ENCODE measurements at places on chromosomes 5 and 9.

DNA sequence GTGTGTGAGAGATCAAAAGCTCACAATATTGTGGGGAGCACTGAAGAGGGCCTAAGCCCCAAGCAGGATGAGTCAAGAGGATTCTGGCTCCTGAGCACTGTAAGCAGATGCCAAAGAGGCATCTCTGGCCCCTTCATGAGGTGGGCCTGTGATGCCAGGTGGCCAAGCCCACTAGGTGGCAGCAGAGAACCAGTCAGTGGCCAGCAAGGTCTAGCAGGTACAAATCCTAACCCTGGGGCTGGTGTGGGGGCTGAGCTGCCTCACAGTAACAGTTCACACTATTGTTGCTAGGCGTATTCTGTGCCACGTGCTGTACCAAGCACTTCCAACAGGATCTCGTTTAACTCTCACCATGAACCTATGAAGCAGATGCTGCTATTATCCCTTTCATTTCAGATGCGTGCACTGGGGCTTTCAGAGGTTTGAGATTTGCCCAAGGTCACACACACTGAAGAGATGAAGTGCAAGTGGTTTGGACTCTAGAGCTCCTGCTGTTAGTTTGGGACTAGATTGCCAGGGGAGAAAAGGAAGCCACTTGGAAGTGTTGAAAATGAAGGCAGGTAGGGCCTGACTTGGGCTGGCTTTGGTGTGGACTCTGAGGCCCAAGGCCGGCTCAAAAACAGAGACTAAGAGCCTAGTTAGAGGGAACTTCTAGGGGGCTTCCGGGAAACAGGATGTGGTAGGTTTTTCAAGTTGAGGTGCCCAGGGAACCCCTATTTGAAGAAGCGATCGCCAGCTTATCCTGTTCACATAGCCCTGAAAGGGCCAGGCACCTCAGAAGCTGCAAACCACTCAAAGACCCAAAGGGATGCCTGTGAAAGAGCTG is 4.4 kb upstream of the MLANA start:
- DNase-seq: peak; percentile 64

- no peak for DNase-seq
These were observed 4.5 kb downstream of the PDE6A start for GRCh38 chr5:149940077-149940574.

DNA sequence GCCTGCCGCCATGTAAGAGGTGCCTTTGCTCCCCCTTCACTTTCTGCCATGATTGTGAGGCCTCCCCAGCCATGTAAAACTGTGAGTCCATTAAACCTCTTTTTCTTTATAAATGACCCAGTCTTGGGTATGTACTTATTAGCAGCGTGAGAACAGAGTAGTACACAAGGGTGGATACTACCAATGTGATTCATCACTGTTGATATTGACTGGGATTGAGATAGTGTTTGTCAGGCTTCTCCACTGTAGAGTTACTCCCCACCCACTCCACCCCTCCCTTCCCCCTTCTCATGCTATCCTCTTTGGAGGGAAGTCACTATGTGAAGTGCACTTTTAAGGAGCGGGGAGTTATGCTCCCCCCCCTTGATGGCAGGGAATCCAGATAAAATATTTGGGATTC is 11.4 kb upstream of the CRHBP start:
- no peak for DNase-seq

- DNase-seq: no peak
These were observed 1173.4 kb upstream of the ACO1 start for GRCh38 chr9:31210978-31211570.

GRCh38 chr9:90901933-90902332 is 100.3 kb downstream of the SYK start:
- DNase-seq: no peak

GRCh38 chr9:2363138-2363745 is 258.3 kb upstream of the VLDLR start:
- DNase-seq: no peak

GRCh38 chr5:117414926-117415325 is 840.3 kb upstream of the SEMA6A start:
- DNase-seq: no peak

DNA sequence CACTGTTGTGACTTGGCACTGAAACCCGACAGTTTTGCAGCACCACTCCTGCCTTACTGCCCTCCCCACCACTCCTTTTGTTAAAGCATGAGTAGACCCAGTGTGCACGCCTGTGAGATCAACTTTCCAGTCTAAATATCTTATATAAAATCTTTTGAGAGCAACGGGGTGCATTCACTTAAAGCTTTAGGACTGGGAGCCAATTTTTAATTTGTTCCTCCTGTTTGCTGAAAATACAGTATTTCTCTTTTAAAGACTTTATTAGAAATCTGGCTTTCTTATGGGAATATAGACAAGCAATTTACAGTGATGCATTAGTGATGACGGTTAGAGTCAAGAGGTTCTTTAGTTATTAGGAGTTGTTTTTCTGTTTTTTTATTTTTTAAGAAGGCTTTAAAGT is 397.5 kb downstream of the TMEM167A start:
- DNase-seq: no peak

DNA sequence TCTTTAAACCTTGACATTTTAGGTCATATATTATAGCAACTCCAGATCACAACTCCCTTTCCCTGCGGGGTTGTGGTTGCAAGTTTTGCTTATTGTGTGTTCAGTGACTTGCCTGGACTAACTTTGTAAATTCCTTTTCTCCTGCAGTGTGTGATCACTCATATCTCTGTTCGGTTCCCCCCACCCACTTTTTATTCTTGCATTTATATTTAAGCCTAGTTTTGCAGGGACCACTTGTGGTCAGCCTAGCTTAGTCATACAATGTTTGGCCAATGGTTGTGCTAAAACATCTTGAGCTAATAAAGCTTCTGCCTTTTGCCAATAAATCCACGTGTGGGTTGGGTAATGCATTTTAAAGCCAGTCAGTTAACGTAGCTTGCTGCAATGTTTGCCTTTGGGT is 146.5 kb upstream of the IRX4 start:
- no peak for DNase-seq

DNA sequence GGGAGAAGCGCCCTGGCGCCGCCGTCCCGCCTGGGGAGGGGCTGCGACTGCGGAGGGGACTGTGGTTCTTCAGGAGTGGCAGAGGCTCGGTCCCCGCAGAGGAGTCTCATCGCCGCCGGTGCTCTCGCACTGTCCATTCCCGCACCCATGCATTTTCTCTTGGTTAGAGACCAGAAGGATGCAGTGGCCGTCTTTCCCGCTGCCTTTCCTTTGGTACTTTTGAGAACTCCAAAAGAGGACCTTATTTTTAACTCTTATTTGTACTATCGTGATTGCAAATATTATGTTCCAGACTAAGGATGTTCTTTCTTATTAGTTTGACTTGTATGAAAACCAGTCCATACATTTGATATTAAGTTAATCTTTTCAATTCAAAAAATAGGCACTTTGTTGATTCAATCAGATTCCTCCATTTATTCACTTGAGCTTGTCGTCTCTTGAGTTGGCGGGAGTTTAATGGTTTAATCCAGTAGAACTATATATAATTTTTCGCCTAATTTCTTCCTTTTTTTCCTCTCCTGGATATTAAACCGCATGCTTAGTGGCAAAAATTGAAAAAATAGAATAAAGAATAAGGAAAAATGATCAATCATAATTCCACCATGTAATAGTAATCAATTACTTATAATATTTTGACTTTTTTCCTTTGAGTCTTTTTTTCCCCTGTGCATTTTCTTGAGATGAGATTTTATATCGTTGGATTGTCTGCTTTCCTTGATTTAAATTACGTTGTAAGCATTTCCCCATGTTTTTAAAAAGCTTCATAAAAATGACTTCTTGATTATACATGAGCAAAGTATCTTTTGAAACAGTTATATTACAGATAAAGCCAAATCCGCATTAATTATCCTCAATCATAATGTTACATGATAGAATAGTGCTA is 861 bp downstream of the ZFYVE16 start:
- DNase-seq: no peak

DNA sequence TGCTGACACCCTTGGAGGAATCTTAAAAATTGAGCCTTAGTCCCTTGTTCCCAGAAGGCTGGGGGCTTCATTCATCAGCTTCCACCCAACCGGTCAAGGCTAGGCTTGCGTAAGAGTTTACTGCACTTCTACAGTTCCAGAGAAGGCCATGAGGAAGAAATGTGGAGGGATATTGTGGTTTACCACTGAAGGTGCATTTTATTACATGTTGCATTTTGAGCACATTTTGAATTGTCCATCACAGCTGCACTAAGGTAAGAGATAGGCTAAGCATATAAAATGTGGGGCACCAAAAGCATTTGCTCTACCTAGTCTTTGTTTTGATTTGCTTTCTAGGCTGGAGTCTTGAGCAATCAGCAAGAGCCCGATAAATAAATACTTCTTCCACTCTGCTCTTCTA is 167.1 kb upstream of the PAPPA start:
- no peak for DNase-seq

DNA sequence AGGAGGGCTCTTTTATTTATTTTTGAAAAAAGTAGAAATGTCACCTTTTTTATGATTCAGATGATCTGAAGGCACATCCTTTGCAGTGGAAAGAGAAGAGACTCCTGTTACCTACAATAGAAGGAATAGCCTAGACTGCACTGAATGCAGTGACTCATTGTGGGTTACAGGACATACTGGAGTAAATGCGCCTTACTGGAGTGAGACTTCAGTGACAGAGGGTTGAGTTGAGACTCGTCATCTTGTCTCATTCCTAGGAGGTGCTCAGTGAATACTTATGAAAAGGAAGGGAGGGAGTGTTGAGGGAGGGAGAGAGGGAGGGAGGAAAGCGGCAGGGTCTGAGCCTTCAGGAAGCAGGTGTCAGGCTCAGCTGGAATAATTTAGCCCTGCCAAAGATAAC is 25.2 kb downstream of the ANKRA2 start:
- no peak for DNase-seq

DNA sequence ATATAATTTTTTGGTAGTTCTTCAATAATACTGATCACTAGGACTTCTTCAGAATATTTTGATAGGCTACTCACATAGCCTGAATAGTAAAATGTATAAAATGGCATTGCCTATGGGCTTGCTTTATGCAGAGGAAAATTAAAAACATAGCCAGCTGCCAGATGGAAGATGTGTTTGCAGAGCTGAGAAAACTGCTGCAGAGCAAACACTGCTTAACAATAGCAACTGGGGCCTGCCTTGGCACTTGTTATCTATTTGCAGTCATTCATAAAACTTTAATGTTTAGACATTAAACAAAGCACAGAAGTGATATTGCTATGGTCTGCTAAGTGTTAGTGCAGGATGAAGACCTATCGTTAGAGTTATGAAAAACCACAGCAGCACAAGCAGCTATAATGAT is 151.5 kb upstream of the SMC2 start:
- DNase-seq: no peak

All from stimulated activated CD8-positive, alpha-beta memory T cell treated with anti-CD3 and anti-CD28 coated beads, Interleukin-15, amount 100 ng/mL, for 24 hours (primary cell).